ENCODE measurements at places on chromosomes 2 and 18. TPM values are rescaled to one million over a fixed set of nuclear protein-coding genes. Genes with fewer than 3 reads are reported as not detected.

GRCh38 chr2:32271063-32271462, 6.4 kb upstream of the NLRC4 start:
- DNase-seq, result no peak

GRCh38 chr2:26892133-26892532, 44.2 kb downstream of the DPYSL5 start:
- DNase-seq, result no peak

DNA sequence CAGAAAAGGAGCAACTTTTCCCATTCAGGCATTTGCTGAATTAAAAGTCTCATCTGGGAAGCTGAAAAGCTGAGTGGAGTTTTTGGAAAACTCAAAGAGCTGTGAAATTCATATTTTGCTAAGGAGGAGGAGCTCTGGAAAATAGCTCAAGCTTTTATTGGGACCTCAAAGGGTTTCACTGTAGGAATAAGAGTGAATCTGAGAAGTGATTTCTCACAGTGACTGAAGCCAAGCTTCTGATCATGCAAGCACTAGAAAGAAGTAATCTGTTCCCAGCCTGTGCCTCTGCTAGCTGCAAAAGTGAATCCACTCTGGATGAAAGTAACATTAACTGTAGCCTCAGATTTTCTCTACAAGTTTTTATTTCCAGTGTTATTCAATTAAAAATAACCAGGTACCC, 283.3 kb downstream of the PTPRM start:
- DNase-seq, result no peak

GRCh38 chr2:142190805-142191204, 60.0 kb upstream of the LRP1B start:
- no peak for DNase-seq

GRCh38 chr18:57095884-57096283, 51.0 kb upstream of the BOD1L2 start:
- no peak for DNase-seq

- DNase-seq, result no peak
These were observed 254.3 kb downstream of the LRRTM1 start for GRCh38 chr2:80050246-80050645.

DNA sequence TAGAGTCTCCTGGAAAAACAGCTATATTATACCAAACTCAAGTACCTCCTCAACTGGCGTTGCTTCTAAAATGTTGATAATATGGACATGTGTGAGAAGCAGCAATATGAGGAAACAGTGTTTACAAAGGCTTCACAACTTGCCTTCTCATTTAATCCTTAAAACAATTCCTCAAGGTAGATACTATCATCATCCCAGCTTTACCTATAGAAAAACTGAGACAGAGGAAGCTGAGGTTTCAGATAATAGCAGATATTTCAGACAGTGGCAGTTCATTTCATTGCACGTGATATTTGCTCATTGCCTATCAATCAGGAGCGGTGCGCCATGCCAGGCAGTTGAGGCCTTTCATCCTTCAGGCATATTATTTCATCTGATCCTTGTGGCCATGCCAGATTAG, 8.3 kb downstream of the GALNT5 start:
- DNase-seq, result no peak

GRCh38 chr2:15178946-15179345, 382.2 kb downstream of the NBAS start:
- DNase-seq, result no peak

DNA sequence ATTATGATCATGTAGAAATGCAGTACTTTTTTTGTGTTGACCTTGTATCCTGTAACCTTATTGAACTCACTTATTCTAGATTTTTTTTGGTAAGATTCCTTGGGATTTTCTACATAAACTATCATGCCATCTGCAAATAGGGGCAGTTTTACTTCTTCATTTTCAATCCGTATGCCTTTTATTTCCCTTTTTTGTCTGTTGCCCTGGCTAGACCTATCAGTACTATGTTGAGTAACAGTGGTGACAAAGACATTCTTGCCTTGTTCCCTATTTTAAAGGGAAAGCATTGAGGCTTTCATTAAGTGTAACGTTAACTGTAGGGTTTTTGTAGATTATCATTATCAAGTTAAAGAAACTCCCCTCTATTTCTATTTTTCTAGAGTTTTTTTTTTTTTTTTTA, 92.3 kb downstream of the LYPD1 start:
- no peak for DNase-seq

GRCh38 chr2:38098421-38099098, 22.6 kb upstream of the CYP1B1 start:
- DNase-seq, result no peak

- no peak for DNase-seq
These were observed 105.3 kb downstream of the ZBTB7C start for GRCh38 chr18:48303883-48304282.

- peak; percentile 84 for DNase-seq
These were observed 662 bp downstream of the BZW1 start for GRCh38 chr2:200812122-200813022.

- no peak for DNase-seq
These were observed 58.6 kb downstream of the TMEM17 start for GRCh38 chr2:62447411-62447810.

DNA sequence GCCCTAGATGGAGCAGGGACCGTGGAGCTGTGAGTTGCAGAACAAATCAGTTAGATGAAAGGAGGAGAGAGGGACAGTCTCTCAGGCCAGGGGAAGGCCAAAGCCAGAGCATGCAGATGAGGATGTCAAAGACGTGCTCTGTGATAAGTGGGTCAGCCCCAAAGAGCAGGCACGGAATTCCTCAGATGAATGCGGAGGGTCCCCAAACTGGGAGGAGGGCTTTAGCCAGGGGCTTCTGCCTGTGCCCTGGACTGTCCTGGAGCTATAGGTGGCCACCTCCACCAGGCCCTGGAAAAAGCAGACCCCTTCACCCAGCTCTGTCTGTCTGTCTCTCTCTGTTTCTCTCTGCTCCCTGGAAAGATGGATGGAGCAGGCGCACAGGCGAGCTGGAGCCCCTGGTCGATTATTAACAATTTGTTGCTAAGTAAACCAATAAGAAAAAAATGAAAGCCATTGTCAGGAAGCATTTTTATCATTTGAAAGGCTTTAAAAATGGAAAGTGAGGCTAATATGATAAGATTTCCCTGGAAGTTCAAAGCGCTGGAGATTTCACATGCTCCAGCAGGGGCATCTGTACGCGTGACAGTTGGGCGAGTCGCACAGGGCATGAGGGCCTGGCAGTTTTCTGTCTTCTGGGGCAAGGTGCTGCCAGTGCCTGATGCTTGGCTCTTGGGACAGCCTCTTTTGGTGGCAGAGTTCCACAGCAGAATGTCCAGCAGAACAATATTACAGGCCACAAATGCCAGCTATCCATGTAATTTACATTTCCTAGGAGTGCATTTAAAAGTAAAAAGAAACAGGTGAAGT, 241.0 kb downstream of the GLI2 start:
- no peak for DNase-seq

GRCh38 chr2:221529943-221530652, 42.0 kb downstream of the EPHA4 start:
- no peak for DNase-seq

- peak; percentile 49 for DNase-seq
These were observed 119.9 kb upstream of the NDUFV2 start for GRCh38 chr18:8982416-8983183.

DNA sequence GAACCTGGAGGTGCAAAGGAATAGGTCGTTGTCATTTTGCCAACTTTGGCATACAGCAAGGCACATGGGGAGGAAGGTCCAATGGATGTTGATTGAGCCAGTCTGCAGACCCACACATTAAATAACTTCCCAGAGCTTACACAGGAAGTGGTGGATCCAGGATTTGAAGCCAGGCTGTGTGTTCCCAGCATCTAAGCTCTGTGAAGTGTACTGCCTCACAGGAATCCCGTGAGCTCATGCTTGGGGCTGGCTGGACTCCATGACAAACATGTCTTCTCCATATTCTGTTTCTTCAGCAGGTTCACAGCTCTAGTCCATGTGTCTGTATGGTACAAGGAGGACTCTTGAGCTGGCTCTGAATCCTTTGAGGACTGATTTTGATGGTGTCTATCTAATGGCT, 63.9 kb downstream of the KLHL29 start:
- no peak for DNase-seq

DNA sequence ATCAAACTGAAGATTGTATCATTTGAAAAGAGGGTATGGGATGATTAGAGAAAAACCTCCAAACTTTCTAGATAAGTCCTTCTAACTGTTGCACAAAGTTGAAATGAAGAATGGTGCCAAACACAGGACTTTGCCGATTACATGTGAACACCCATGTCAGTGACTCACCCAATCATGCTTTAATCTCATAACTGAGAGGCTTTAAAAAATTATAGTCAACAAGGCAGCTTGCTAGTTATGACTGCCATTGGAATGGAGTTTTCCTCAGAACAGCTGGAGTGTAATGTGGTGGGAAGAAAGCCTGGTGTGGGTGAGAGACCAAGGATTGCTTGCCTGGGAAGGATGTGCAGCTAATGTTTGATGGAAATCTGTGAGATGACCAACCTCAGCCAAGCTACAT, 98.2 kb upstream of the ALPP start:
- no peak for DNase-seq

DNA sequence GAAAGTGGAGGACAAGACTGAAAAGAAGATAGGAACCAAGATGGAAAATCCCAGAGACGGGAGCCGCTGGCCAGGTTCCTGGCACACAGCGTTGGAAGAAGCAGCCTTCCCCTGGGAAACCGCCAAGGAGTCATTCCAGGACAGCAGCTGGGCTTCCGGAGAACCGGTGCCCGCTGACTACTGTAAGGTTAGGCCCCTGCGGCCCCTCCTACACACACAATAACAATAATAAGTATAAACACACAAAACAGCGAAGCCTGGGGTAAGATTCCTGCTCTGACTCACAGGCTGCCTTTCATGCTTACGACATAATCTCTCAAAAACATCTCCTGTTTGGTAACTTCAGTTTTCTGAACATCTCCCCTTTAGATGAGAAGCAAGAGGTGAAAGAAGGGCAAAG, 28.1 kb upstream of the MYCN start:
- no peak for DNase-seq

GRCh38 chr2:113361051-113361450, 76.4 kb upstream of the ZNG1B start:
- no peak for DNase-seq

TUBB6 gene
- 64.4 TPM for polyA plus RNA-seq

BUB1 gene
- 17.8 TPM for polyA plus RNA-seq

TFCP2L1 gene
- 0.45 TPM for polyA plus RNA-seq

GRB14 gene
- polyA plus RNA-seq, result 8.7 TPM

GPR155 gene
- 3.7 TPM for polyA plus RNA-seq

GALR1 gene
- polyA plus RNA-seq, result 0.51 TPM

WDR43 gene
- 34.7 TPM for polyA plus RNA-seq

RPRM gene
- 3.2 TPM for polyA plus RNA-seq

SERPINE2 gene
- 72.4 TPM for polyA plus RNA-seq

CABLES1 gene
- 11.1 TPM for polyA plus RNA-seq
